Muscle of arm (tissue), 14 donors: ENCODE measurements at places on chromosomes 2 and 18. TPM values are rescaled to one million over a fixed set of nuclear protein-coding genes. Genes with fewer than 3 reads are reported as not detected.
A peak's percentile ranks its signal among the peaks of the same experiment; 100 is the strongest.

Gene BCL2
- 36.0 TPM for polyA plus RNA-seq

Gene CNDP1
- 0.44 TPM for polyA plus RNA-seq

Gene SMYD5
- 44.6 TPM for polyA plus RNA-seq

Gene MALL
- polyA plus RNA-seq = not detected

Gene SYT4
- not detected for polyA plus RNA-seq

Gene ASAP2
- polyA plus RNA-seq = 21.0 TPM

- DNase-seq = no peak
Observed at GRCh38 chr2:203673933-203674332, 32.5 kb upstream of the CD28 start.

- peak; percentile 65 for DNase-seq
Observed at GRCh38 chr18:9147440-9148202, 11.0 kb downstream of the ANKRD12 start.

- DNase-seq = no peak
Observed at GRCh38 chr2:157124731-157125130, 132.8 kb upstream of the GALNT5 start.

DNA sequence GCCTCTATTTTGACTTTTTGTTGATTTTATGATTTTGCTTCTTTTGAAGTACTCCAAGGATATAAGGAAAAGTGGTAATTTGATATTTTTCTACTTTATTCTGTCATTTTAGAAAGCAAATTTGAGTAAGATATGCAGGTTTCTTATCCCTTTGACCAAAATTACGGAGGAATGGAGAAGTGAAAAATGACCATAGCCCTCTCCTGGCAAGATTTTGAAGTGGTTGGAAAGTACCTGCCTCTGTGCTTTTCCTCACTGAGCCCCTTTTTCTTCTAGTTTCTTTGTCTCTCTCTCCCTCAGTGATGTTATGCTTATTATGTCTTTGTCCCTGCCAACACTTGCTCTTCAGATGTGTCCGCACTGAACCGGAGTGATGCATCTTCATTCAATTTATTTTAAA lies 898.1 kb downstream of the EPHA4 start:
- DNase-seq = no peak

- DNase-seq = no peak
Observed at GRCh38 chr2:119468154-119468955, 36.7 kb downstream of the TMEM37 start.

- DNase-seq = no peak
Observed at GRCh38 chr2:227052879-227053278, 111.1 kb downstream of the COL4A4 start.

DNA sequence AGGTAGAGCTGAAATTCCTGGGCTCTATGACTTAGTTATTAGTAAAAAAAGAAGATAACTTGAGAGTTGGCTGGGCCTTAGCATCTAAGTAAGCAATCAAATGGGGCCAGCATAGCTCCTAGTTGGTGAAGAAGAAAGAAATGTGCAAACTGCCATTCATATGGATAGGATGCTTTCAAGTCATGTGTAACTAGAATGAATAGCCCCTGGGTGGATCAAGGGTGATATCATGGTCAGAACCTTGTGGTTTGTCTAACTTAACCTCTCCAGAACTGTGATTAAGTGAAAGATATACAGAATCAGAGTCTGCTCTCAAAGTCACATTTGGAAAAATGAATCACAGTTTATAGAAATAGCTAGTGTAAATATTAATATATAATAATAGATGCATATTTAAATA lies 198.7 kb upstream of the DTNA start:
- DNase-seq = no peak

DNA sequence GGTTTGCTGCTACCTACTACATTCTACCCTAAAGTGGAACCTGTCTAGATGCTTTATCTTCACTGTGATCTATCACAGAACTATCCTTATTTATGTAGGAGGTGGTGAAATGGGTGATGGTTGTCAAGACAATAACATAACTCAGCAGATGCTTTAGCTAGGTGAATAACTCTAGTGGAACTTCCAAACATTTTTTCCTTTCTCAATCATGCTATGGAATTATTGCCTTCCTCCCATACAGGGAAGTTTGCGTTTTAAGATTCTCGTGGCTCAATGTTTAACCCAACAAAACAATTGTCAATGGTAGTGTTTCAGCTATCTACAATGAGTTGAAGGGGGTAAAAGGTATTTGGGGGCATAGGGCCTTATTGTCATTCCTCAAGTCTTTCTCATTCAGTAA lies 82.6 kb upstream of the GLI2 start:
- DNase-seq = no peak

- DNase-seq = no peak
Observed at GRCh38 chr18:5066380-5066977, 130.6 kb downstream of the AKAIN1 start.

DNA sequence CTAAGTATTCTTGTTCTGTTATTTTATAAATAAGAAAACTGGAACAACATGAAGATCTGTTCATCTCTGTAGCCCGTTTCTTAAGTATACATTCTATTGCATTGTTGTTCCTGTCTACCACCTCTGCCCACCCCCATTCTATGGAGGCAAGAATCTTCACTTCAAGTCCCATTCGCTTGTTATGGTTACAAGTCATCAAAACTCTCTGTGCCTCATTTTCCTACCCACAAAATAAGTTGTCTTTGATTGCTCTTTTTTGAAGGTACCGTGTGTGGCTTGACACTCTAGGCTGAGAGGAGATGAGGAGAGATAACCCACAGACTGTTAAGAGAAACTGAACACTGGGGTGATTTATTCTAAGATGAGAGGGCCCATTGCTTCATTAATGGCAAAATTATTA lies 2.9 kb upstream of the EVA1A start:
- DNase-seq = no peak

GRCh38 chr2:78034706-78035105 lies 512.5 kb upstream of the LRRTM4 start:
- DNase-seq = peak; percentile 77

GRCh38 chr2:104702031-104702850 lies 151.7 kb upstream of the POU3F3 start:
- no peak for DNase-seq

GRCh38 chr2:38666556-38666910 lies 619 bp downstream of the GALM start:
- DNase-seq = no peak

GRCh38 chr2:241011296-241011600 lies 12.8 kb downstream of the SNED1 start:
- DNase-seq = no peak

- no peak for DNase-seq
Observed at GRCh38 chr2:232389327-232389726, 10.8 kb downstream of the ALPP start.

DNA sequence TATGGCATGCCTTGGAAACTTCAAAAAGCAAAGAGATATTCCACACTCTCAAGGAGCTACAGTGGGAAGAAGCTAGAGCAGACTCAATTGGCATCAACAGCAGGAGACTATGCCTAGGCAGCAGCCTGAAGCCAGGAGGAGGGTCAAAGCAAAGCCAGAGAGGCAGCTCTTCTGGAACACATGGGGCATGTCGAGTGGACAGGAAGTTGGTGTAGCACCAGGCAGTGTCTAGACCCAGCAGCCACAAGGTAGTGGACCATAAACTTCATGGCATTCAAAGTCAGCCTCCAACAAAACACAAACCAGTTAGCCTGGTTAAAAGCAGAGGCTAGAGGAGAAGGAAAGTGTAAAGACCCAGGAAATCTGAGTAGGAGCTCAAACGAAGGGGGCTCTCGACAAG lies 311.2 kb upstream of the PKDCC start:
- no peak for DNase-seq

- no peak for DNase-seq
Observed at GRCh38 chr18:11899063-11899462, 9.1 kb downstream of the MPPE1 start.

GRCh38 chr2:26564121-26564644 lies 77.0 kb downstream of the CIB4 start:
- no peak for DNase-seq

- no peak for DNase-seq
Observed at GRCh38 chr2:182827182-182827879, 39.1 kb downstream of the FRZB start.

- DNase-seq = no peak
Observed at GRCh38 chr18:11369556-11369955, 220.2 kb upstream of the PIEZO2 start.

- no peak for DNase-seq
Observed at GRCh38 chr2:127649100-127649611, 3.2 kb downstream of the GPR17 start.

GRCh38 chr2:8438996-8439395 lies 242.9 kb upstream of the ID2 start:
- no peak for DNase-seq

GRCh38 chr2:26330114-26330549 lies 15.8 kb upstream of the SELENOI start:
- DNase-seq = peak; percentile 77

DNA sequence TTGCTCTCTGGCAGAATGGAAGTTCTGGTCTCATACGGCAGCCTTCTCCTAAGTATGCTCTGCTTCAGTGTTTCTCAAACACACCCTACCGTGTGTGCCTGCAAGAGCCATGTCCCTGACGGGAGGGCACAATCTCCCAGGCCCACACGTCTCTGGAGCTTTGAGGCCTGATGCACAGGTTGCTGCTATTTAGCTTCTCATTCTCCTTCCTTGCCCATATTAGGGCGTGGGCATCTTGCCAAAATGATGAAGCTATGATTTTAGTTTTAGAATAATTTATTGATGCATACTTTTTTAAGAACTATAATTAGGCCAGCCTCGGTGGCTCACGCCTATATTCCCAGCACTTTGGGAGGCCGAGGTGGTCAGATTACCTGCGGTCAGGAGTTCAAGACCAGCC lies 107.9 kb downstream of the RNF144A start:
- DNase-seq = no peak
